ENCODE measurements at places on chromosomes 16 and 17.

- H3K4me1 ChIP-seq = no peaks in the 10 kb centered on the region
- H3K27me3 ChIP-seq = no peaks in the 10 kb centered on the region
- no peak overlapping the region for H3K27ac ChIP-seq
- H3K4me3 ChIP-seq = no peak overlapping the region
- no peaks in the 10 kb centered on the region for H3K36me3 ChIP-seq
Observed at GRCh38 chr17:33385713-33386112, 92.6 kb upstream of the ASIC2 start.

GRCh38 chr16:87929986-87930385, 6.3 kb downstream of the CA5A start:
- H3K27ac ChIP-seq = no peak overlapping the region
- H3K27me3 ChIP-seq = no peaks in the 10 kb centered on the region
- no peaks in the 10 kb centered on the region for H3K4me1 ChIP-seq

DNA sequence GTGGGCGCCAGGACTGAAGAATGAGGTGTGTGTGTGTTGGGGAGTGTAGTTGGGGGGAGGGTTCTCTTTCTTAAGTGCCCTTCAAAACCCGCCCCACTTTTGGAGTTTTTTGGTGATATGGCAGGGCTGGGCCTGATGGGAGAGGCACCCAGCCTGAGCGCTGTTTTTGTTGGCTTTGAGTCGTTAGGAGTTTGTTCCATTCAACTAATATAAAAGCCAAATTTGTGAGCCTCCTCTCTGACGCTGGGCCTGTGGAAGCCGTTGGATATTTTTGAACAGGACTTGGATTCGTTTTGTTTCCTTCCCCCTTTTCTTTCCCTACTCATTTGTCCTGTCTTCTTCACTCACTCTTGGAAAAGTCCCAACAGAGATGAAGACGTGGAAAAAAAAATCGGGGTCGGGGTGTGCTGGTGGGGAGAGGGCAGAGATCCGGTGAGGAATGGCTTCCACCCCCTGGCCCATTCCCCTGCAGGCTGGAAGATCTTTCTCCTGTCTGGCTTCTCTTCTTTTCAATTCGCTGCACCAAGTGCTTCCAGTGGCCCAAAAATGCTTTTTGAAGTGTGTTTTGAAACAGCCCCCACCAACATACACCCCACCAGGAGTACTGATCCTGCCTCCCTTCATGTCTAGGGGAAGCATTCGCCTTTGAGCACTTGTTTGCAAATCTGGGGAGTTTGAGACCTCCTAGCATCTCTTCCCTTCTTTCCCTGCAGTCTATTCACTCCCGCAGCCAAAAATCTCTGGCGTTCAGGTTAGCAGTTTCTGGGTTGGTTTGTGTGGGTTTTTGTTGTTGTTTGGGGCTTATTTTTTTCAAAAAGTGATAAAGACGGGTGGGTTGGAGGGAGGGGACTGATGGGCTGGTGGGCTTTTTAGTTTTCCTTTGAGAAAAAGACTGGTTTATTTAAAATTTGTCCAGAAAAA, 2.6 kb downstream of the FZD2 start:
- peaks cover 5% of the 10 kb centered on the region for H3K36me3 ChIP-seq
- no peak overlapping the region for H3K27ac ChIP-seq
- H3K27me3 ChIP-seq = no peaks in the 10 kb centered on the region
- H3K4me3 ChIP-seq = peak overlapping the region; percentile 48
- no peak for DNase-seq

GRCh38 chr16:17309510-17309909, 161.2 kb downstream of the XYLT1 start:
- H3K27ac ChIP-seq = no peak overlapping the region
- H3K27me3 ChIP-seq = no peaks in the 10 kb centered on the region
- no peak overlapping the region for H3K4me3 ChIP-seq

- peaks cover 2% of the 10 kb centered on the region for H3K4me1 ChIP-seq
- H3K27me3 ChIP-seq = no peaks in the 10 kb centered on the region
- H3K4me3 ChIP-seq = no peak overlapping the region
- no peak for DNase-seq
- H3K36me3 ChIP-seq = no peaks in the 10 kb centered on the region
Observed at GRCh38 chr16:89404561-89404960, 85.8 kb downstream of the ANKRD11 start.

DNA sequence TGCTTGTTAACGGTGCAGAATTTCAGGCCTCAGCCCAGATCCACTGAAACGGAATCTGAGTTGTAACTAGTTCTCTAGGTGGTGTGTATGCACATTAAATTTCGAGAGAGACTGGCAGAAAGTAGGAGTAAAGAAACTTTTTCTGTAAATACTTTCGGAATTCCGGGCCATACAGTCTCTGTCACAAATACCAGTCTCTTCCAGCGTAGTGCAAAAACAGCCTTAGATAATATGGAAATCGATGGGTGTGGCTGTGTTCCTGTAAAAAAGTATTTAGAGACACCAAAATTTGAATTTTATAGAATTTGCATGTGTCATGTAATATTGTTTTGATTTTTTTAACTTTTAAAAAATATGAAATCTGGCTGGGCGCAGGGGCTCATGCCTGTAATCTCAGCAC, 109.7 kb downstream of the ABCC1 start:
- no peak overlapping the region for H3K4me3 ChIP-seq
- no peak for DNase-seq
- no peak overlapping the region for H3K27ac ChIP-seq
- no peaks in the 10 kb centered on the region for H3K27me3 ChIP-seq
- peaks cover 18% of the 10 kb centered on the region for H3K36me3 ChIP-seq

DNA sequence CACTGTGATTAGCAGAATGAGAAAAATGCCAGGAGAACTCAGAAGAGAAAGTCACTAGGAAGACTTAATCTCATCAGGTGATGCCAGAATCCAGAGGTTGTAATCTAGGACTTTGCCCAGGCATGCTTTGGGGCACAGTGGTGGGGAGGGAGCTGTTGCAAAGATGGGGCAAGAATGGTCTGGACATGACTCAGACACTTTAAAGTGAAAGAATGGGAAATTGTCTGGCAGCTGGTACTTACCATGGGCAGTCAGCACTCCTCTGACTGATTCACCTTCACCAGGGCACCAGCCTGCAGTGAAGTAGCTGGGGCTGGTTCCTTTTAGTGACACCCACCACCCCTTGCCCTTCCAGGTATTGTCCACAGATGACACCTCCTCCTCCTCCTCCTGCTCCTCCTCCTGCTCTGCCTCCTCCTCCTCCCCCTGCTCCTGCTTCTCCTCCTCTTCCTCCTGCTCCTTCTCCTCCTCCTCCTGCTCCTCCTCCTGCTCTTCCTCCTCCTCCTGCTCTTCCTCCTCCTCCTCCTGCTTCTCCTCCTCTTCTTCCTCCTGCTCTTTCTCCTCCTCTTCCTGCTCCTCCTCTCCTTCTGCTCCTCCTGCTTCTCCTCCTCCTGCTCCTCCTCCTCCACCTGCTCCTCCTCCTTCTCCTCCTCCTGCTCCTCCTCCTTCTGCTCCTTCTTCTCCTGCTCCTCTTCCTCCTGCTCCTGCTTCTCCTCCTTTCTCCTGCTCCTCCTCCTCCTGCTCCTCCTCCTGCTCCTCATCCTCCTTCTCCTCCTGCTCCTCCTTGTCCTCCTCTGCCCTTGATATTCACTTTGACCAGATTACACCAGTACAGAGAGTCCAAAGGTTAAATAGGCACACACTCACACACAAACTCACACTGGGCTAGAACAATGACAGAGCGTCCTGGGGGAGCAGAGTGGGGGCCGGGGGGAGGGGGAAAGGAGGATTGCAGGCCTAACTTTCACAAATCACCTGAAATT, at the start of gene CHD9NB:
TSS of gene CHD9NB (minus strand) at position 379 of the 983 bp plus-strand sequence. CDS start 8,739 bp downstream, outside the sequence.
- H3K27ac ChIP-seq = peak within 1 kb of the TSS; percentile 46
- peak; percentile 88 for DNase-seq
- H3K4me3 ChIP-seq = peak within 1 kb of the TSS; percentile 57

GRCh38 chr17:37741341-37742115, 3.3 kb downstream of the HNF1B start:
- H3K27me3 ChIP-seq = peaks cover 78% of the 10 kb centered on the region
- no peaks in the 10 kb centered on the region for H3K36me3 ChIP-seq
- no peak for DNase-seq

DNA sequence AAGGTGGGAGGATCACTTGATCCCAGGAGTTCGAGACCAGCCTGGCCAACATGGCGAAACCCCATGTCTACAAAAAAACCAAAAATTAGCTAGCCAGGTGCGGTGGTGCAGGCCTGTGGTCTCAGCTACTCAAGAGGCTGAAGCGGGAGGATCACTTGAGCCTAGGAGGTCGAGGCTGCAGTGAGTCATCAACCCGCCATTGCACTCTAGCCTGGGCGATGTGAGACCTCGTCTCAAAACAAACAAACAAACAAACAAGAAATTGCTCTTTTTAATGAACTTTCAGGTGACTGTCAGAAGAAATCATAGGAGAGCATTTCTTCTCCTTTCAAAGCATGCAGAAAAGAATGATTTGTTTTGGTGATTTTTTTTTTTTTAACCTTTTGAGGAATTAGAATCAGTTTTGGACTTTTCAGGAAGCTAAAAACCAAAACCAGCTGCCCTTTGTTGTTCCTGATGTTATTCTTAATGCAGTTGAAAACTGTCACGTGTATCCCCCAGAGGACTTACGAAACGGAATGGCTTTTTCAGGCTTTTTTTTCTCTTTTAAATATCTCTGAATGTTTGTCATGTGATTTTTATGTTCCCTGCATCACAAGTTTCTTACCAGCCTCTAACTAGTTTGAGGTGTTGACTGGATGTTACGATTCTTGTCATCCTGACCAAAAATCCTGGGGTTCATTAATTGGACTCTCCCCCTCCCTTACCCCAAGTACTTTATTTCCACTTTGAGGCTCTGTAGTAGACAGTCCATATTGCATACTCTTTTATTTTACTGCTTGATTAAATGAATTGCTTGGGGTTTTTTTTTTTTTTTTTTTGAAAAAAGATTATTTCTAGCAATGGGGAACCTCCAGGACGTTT, 34.1 kb downstream of the SNX29 start:
- no peaks in the 10 kb centered on the region for H3K4me1 ChIP-seq
- no peak overlapping the region for H3K27ac ChIP-seq
- no peaks in the 10 kb centered on the region for H3K27me3 ChIP-seq
- DNase-seq = no peak
- H3K4me3 ChIP-seq = no peak overlapping the region

- peaks cover 6% of the 10 kb centered on the region for H3K4me1 ChIP-seq
- H3K27me3 ChIP-seq = no peaks in the 10 kb centered on the region
- H3K4me3 ChIP-seq = peak overlapping the region; percentile 69
Observed at GRCh38 chr17:8631554-8631877, 991 bp upstream of the MYH10 start.

GRCh38 chr17:37735165-37735564, 9.7 kb downstream of the HNF1B start:
- H3K4me3 ChIP-seq = no peak overlapping the region
- no peaks in the 10 kb centered on the region for H3K36me3 ChIP-seq
- H3K27ac ChIP-seq = no peak overlapping the region
- no peaks in the 10 kb centered on the region for H3K4me1 ChIP-seq
- no peak for DNase-seq
- H3K27me3 ChIP-seq = peaks cover 35% of the 10 kb centered on the region

- no peak for DNase-seq
- H3K4me1 ChIP-seq = no peaks in the 10 kb centered on the region
- no peak overlapping the region for H3K27ac ChIP-seq
- no peaks in the 10 kb centered on the region for H3K27me3 ChIP-seq
- H3K4me3 ChIP-seq = no peak overlapping the region
Observed at GRCh38 chr16:89880477-89881367, 7.3 kb downstream of the TCF25 start.

DNA sequence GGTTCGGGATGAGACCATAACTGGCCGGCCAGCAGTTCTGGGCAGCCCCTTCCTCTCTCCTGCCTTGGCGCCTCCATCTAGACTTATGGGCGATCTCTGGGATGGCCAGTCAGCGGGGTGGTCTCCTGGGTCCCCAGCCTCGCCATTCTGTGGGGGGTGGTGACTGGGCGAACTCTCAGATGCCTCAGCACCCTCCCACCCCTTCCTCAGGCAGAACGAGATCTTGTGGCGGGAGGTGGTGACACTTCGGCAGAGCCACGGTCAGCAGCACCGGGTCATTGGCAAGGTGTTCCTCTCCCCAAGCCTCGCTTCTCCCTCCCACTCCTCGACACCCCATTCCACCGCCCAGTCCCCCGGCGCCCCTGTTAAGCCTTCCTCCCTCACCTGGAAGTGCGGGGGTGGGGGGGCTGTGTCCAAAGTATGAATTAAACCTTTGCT, 1.6 kb downstream of the HSF4 start:
- H3K27me3 ChIP-seq = peaks cover 2% of the 10 kb centered on the region
- H3K27ac ChIP-seq = no peak overlapping the region
- H3K4me3 ChIP-seq = no peak overlapping the region
- H3K4me1 ChIP-seq = peaks cover 17% of the 10 kb centered on the region
- H3K36me3 ChIP-seq = peaks cover 3% of the 10 kb centered on the region

- H3K4me3 ChIP-seq = peak overlapping the region; percentile 64
Observed at GRCh38 chr17:4789701-4789950, 862 bp downstream of the GLTPD2 start.

DNA sequence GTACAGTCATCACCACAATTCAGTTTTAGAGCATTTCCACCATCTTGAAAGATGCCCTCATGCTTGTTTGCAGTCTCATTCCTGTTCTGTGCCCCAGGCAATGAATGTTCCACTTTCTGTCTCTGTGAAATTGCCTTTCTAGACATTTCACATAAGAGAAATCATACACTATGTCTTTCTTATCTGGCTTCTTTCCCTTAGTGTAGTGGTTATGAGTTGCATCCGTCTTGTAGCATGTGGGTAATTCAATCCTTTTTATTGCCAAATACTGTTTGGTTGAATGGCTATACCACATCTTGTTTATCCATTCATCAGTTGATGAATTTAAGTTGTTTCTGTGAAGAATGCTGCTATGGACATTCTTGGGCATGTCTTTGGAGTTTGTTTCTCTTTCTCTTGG, 132.5 kb upstream of the PLCG2 start:
- H3K4me1 ChIP-seq = peaks cover 3% of the 10 kb centered on the region
- no peaks in the 10 kb centered on the region for H3K27me3 ChIP-seq
- no peak overlapping the region for H3K4me3 ChIP-seq
- H3K27ac ChIP-seq = no peak overlapping the region

GRCh38 chr16:78535098-78535497, 435.6 kb downstream of the WWOX start:
- H3K27me3 ChIP-seq = no peaks in the 10 kb centered on the region
- no peak overlapping the region for H3K27ac ChIP-seq
- H3K4me1 ChIP-seq = no peaks in the 10 kb centered on the region
- DNase-seq = no peak
- H3K36me3 ChIP-seq = no peaks in the 10 kb centered on the region
- H3K4me3 ChIP-seq = no peak overlapping the region

DNA sequence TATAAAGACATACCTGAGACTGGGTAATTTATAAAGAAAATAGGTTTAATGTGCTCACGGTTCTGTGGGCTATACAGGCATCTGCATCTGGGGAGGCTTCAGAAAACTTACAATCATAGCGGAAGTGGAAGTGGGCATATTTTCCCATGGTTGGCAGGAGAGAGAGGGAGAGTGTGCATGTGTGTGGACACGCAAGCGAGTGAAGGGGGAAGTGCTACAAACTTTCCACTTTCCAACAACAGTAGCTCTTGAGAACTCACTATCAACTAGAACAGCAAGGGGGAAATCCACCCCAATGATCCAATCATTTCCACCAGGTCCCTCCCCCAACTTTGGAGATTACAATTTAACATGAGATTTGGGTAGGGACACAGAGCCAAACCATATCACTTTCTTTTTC, 11.1 kb downstream of the TAOK1 start:
- H3K27me3 ChIP-seq = no peaks in the 10 kb centered on the region
- peaks cover 2% of the 10 kb centered on the region for H3K36me3 ChIP-seq
- no peak overlapping the region for H3K4me3 ChIP-seq
- no peaks in the 10 kb centered on the region for H3K4me1 ChIP-seq
